ENCODE measurements at places on chromosomes 5 and 9.

DNA sequence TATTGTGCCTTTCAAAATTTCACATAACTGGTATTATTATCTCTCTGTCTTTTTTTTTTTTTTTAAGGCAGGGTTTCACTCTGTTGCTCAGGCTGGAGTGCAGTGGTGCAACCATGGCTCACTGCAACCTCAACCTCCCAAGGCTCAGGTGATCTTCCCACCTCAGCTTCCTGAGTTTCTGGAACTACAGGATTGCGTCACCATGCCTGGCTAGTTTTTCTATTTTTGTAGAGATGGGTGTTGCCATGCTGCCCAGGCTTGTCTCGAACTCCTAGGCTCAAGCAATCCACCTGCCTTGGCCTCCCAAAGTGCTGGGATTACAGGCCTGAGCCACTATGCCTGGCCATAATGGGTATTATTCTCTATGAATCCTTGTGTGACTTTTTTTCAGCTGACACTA is 402.3 kb upstream of the SMARCA2 start:
- DNase-seq, result no peak

GRCh38 chr5:132764051-132764450 is 13.0 kb downstream of the SEPTIN8 start:
- no peak for DNase-seq

DNA sequence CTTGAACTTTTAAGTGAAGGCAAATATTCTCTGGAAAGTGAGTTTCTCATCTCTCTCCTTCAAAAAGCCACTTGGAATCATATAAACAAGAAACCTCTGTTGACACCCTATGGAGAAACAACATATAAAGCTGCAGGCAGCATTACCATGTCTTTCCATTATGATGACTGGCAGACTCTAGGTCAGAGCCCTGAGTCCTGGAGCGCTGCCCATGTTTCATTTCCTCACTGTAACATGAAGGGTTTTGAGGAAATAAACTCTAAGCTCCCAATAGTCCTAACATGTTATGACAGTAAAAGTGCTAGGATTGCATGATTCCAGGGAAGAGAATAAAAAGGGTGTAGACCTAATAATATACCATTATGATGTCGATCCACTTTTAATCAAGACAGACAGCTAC is 220.6 kb downstream of the CTNND2 start:
- DNase-seq, result no peak

DNA sequence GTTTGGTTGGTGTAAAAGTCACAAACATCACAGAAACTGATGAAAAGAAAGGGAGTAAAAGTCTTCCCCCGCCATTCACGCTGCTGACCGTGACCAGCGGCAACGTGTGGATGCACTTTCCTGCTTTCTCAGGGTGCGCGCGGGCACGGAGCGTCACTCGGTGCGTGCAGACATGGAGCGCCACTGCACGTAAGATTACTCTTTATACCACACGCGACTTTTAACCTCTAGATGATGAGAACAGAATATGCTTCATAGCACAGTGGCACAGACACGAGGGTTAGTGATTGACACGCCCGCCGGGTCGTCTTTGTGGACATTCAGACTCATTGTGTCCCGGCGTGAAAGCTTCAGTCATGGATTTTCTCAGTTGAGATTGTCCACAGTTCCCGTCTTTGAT is 15.7 kb downstream of the CEP72 start:
- DNase-seq, result no peak

DNA sequence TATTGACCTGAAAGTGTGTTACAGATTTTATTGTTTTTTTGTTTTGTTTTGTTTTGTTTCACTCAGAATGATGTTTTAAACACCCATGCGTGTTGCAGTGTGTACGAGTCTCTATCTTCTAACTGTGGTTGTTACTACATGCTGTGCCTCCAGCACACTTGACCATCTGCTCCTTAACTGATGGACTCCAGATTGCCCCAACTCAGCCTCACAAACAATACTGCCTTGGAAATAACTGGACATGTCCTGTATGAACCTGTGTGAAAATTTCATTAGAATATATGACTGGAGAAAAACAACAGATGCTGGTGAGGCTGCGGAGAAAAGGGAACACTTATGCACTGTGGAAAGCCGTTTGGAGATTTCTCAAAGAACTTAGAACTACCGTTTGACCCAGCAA is 68.7 kb upstream of the HAND1 start:
- no peak for DNase-seq

GRCh38 chr9:136875155-136875554 is 9.0 kb upstream of the EDF1 start:
- DNase-seq, result no peak

GRCh38 chr9:36091026-36091953 is 45.2 kb upstream of the GLIPR2 start:
- no peak for DNase-seq

DNA sequence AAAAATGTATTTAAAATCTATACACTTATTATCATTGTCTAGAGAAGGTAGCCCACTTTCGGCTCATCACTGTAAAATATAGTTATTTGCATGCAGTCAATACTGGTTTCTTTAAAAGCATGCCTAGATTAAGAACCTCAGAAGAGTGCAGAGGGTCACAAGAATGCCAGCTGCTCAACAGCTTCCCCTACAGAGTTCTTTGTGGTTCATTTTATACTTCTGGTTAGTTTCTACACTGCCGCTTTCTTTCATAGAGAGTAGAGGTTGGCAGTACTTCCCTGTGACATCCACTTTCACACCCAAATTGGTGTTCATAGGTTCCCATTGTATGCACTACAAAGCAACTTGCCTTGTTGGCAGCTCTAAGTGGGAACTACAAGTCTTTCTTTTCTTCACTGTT is 137.3 kb downstream of the KIAA0825 start:
- DNase-seq, result no peak

GRCh38 chr5:79257314-79257713 is 21.4 kb downstream of the JMY start:
- no peak for DNase-seq

DNA sequence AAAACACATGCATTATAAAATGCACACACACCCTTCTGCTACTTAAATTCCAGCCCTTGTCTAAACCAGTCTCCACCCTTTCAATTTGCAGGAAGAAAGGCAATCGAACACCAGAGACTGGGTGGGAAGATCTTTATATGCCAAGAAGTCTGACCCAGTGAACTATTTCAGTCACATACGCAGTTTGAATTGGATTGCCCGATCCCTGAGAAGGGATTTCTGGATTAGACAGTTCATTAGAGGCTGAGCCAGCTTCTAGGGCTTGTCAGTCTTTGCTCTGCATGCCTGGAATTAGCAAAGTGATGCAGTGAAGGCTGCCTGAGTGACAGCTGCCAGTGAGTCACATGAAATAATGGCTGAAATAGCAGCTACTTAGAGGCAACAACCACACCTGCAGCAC is 159.9 kb downstream of the PPP2R2B start:
- DNase-seq, result no peak

GRCh38 chr5:146447734-146448380 is 724 bp downstream of the TCERG1 start:
- DNase-seq, result no peak

DNA sequence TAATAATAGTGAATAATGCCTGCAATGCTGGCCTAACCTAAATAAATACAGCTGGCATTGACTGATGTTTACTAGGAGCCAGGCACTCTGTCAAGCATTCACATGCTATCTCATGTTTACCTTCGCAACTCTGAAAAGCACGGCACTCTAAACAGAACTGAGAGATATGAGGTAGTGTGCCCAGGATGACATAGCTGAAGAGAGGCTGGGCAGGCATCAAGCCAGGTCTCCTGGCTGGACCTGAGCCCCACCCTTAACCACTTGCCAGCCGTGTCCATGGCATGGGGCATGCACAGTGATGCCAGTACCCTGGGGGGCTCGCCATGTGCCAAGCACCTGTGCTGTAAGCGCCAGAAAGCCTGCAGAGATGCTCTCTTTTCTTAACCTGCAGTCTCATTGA is 119.4 kb upstream of the MVB12B start:
- DNase-seq, result no peak

DNA sequence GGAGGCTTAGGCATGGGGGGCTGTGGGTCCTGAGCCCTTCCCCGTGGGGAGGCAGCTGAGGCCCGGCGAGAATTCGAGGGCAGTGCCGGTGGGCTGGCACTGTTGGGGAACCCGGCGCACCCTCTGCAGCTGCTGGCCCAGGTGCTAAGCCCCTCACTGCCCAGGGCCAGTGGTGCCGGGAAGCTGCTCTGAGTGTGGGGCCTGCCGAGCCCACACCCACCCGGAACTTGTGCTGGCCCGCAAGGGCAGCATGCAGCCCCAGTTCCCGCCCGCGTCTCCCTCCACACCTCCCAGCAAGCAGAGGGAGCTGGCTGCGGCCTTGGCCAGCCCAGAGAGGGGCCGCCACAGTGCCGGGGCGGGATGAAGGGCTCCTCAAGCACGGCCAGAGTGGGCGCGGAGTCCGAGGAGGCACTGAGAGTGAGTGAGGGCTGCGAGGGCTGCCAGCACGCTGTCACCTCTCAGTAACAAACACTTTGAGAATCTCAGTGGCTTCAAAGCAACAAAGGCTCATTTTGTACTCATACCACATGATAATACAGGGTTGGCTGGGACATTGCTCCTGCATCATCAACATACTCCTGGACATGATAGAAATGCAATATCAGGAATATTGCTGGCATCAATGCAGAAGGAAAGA is 265.7 kb upstream of the ANKRD55 start:
- no peak for DNase-seq

- DNase-seq, result no peak
Observed at GRCh38 chr5:109247986-109248385, 161.8 kb downstream of the PJA2 start.

DNA sequence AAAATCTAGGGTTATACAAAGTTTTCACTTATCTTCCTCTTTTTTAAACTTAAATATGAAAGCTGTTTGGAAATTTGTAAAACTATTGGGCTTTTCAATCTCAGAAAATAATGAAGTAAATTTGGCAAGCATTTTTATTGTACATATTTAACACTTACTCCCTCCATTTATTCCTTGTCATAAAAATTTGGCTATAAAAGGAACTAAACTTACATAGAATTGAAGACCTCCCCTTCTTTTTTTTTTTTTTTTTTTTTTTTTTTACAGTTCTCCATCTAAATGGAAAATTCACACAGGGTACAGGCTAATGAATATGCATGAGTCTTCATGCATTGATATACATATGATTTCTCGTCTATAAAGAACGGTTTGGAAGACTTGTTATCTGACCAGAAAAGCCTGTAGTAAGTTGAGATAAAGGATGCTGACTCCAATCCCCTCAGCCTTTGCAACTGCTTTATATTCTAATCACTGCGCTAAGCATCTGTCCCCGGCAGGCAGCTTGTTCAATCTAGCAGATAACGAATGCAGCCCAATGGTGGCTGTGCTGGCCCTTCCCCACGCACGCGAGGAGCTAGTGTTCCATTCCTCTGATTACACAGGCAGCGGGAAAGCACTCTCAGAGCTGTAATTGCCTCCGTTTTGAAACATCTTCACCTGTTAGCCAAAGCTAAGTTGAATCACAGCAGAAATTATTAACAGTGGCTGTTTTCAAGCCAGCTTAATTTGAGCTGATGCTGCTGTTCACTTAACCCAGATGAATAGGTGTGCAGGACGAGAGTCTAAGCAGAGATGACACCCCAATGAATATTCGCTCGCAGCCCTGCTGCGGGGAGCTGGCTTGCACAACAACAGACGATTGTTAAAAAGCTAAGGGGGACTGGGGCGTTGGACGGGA is 453.8 kb upstream of the ZNF608 start:
- DNase-seq, result peak; percentile 18

DNA sequence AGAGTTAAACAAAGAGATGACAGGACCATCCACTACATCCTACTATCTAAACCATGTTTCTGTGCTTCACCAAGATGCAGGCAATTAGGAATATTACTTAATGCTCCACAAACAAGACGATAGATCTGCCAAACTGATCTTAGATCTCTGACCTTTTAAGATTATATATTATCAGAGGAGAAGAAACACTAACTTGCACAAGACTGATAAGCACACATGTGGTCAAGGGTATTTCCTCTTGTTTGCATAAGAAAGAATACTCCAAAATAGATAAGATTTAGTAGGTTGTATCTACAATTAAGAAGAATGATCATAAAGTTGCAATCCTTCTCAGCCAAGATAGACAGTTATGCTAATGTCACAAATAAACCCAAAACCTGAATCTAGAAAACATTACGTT is 601.0 kb upstream of the ACO1 start:
- DNase-seq, result no peak

- DNase-seq, result no peak
Observed at GRCh38 chr5:16665601-16666000, 48.8 kb upstream of the RETREG1 start.

- DNase-seq, result no peak
Observed at GRCh38 chr5:93894601-93895354, 153.4 kb upstream of the POU5F2 start.

DNA sequence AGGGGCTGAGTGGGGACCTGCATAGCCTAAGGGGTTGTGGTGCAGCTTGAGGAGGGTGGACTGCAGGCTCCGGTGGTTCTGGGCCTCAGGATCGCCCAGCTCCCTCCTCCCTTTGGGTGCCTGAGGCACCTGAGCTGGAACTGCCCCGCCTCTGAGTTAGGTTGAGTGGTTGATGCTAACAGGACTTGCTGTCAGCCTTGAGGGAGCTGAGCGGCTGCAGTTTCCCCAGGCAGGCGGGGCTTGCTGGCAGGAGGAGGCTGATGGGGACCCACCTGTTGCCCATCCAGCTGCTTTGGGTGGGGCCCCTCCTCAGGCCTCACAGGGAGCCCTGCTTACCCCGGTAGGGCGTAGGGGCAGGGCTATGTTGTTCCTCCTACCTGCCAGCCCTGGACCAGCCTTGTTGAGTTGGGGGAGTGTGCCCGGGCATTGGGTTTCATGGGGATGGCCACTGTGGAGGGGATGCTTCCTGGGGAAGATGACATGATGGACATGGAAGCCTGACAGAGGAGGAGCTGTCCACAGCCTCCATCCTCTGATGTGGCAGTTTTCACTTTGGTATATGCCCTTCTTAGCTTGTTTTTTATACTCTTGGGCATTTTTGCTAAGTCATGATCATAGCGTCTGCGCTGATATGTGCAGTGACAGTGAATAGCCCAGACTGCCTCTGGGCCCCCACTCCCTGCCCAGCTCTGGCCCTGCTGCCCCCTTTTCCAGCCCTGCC is 14.3 kb downstream of the WNK2 start:
- no peak for DNase-seq

DNA sequence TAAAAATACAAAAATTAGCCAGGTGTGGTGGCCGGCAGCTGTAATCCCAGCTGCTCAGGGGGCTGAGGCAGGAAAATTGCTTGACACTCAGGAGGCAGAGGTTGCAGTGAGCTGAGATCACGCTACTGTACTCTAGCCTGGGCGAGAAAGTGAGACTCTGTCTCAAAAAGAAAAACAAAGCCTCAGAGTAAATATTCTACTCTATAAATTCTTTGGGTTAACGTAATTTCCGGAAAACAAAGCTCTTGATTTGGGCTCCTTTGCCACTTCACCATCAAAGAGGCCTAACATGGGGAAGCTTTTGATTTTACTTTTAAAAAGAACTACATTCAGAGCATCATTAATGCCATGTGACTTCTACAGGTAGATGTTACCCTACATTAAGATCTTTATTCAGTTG is 103.1 kb downstream of the SERINC5 start:
- DNase-seq, result no peak

DNA sequence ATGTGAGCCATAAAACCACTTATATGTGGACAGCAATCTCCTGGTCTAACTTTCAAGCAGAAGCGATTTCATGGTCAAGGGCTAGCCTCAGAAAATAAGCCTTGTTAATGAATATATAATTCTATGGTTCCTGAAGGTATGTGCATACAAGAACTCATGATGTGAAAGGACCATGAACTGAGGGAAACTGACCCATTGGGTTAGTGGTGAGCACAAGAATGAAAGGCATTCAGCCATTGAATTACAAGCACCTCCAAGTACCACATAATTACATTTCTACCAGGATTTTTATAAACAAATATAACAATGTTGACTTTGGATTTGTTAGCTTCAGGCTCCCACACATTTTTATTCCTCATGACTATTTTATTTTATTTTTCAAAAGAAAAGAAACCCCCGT is 459.0 kb downstream of the TLE4 start:
- no peak for DNase-seq

All from NCI-H2171 (cell line).